NK-92 treated with Interleukin-12 subunit alpha and Interleukin-12 subunit beta, amount 100 ng/mL, for 24 hours (cell line): ENCODE measurements at places on chromosomes 3 and 15.

DNA sequence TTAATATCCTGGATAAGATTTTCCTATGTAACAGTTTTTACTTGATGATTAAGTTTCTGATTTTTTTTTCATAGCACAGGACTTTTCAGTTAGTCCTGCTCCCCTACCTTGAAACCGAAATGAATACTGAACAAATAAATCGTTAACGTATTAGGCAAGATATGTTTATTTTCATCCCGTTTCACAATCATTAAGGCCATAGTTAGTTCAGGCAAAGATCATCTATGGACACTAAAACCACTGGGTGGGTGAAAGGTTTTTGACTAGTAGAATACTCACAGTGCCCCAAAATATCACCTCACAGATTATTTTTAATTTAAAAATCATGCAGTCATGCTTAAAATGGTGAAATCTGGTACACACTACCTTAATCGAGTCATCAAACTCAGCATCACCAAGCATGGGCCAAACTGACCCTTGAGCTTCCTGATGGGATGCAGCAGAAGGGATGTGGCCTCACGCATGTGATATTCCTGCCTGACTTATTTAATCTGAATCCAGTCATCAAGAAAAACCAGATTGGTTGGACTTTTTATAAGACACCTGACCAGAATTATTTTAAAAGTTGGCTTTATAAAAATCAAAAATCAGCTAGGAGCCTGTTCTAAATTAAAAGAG is 365.0 kb downstream of the LPP start:
- no peak for DNase-seq

DNA sequence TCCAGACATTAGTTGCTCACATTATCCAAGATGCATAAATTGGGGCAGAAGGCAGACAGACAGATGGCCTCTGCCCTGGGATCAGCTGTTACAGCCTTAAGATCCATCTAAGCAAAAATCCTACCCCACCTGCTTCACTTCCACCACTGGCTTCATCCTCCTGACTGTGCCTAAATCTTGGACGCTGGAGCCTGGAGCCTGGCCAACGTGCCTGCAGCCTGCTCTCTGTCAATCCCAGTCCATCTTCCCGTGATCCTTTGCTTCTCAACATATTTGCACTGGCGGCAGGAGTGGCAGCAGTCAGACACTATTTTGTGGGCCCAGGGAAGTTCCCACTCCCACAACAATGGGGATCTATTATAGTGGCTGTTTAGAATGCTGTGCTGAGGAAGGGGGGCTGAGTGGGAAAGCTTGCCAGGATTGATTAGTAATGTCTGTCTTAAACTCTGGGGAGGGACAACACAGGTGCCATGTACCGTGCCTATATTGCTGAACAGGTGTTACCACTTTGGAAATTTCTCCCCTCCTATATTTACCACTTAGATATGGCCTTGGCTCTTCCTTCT is 121.2 kb downstream of the MEGF11 start:
- DNase-seq: no peak

DNA sequence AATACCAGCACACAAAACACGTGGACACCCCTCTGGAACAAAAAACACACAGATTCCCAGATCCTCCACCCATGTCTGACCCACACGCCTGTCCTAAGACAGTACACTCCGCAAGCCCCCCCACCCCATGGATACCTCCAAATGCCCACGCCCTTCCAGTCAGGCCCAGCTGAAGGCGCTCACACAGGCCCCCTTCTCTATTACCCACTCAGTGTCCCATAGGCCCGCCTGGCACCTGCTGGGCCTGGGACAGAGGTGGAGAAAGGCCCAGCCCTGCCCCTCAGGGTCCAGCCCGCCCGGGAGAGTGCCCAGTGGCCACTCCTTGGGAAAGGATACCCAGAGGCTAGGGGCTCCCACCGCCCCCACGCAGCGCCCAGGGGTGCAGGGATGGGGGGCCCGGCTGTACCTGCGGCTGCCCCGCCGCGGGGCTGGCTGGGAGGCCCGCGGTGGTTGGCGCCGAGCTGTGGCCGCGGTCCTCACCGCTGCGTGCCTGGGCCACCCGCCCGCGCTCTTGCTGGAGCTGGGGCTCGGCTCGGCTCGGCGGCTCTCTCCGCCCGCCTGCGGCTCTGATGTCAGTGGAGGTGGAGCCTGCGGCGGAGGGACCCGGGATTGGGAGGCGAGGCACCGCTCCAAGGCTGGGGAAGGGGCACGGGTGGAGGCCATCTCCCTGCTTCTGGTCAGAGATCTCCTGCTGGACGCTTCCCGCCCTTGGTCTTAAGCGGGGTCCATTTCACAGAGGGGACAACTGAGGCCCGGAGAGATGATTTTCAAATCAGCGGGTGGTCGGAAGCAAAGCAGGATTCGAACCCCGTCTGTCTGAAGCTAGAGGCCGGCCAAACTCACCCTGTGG is at the start of gene CAMK1:
CAMK1 (minus strand) TSS at position 522 of the 850 bp plus-strand sequence. CDS start 2,198 bp downstream, outside the sequence.
- no peak for DNase-seq

- no peak for DNase-seq
These were observed 292.8 kb upstream of the LYSMD4 start for GRCh38 chr15:100026041-100026440.

- DNase-seq: no peak
These were observed 5.3 kb downstream of the SEMA3G start for GRCh38 chr3:52439426-52440248.

GRCh38 chr15:68278345-68278594 is 725 bp downstream of the FEM1B start:
- no peak for DNase-seq

GRCh38 chr15:89623165-89623564 is 32.1 kb downstream of the KIF7 start:
- no peak for DNase-seq

- no peak for DNase-seq
These were observed 72.6 kb downstream of the REC114 start for GRCh38 chr15:73515527-73515926.

DNA sequence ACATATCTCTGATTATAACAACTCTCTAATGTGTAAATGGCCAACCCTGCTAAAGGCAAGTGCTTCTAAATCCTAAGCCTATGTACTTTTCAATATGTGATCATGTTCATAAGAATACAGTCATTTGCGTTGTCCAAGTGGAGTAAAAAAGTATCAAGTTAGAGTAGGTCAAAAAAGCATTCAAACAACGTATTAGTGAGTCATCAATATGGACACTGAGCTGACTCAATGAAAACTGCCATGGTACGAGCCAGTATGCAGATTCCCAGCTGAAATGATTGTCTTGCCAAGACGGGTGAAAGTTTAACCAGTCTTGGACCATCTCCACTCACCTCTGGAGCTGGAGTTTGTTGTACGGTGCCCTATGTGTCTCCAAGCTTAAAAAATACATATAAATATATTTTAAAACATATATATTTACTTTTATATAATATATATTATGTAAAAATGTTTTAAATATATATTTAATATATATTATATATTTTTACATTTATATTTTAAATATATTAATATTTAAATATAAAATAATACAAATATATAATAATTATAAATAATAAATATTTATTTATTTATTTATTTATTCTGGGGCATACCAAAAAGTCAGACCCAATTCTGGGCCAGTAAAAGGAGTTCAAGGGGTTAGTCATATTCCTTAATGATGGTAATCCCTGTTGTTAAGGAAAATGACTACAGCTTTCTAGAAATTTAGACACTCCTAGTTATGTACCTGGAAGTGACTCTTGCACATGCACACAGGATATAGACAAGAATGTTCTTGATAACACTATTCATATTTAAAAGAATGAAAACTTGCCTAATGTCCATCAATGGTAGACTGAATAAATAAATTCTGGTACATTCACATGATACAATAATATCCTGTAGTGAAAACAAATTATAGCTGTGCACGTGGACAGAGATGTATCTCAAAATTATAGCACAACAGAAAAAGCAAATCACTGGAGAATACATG is 27.2 kb downstream of the PLSCR4 start:
- no peak for DNase-seq

DNA sequence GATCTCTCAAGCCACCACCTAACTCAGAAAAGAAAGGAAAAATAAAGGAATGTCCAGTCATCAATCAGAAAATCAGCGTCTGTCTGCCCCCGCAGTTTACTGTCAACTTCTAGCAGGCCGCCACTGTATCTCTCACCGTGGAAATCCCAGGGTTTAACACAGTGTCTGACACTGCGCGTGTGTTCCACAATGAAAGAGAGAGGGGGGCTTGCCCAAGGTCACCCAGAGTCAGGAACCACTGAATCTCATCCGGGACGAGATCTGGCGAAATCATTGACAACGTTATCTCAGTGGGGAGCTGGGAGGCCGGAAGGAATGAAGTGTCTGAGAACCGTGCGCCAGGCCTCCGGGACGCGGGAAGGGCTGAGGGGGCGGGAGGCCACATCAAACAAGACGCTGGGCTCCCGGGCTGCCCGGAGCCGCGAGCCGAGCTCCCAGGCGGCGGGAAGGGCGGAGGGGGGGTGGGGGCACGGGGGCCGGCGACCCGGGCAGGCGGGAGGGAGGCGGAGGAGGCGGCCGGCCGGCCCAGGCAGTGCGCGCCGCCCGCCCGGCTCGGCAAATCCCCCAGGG is 2.2 kb upstream of the HES1 start:
- DNase-seq: no peak

- peak; percentile 16 for DNase-seq
These were observed 224.6 kb downstream of the VPS13C start for GRCh38 chr15:61835496-61836106.

DNA sequence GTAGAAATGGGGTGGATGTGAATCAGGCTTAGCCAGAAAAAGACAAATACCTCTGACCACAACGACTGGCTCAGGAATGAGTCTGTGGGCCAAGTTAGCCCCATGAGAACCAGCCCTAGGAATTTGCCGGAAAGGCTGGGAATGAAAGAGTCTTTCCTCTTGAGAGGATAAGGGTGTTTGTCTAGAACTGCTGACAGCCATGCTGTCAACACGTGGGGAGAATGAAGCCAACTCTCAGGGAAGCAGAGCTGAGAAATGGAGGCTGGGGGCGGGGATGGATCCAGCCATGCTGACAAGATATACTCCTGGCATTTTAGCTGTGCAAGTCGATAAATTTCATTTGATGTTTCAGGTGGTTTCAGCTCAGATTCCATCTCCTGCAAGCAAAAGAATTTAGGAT is 10.6 kb upstream of the SLC6A1 start:
- no peak for DNase-seq

DNA sequence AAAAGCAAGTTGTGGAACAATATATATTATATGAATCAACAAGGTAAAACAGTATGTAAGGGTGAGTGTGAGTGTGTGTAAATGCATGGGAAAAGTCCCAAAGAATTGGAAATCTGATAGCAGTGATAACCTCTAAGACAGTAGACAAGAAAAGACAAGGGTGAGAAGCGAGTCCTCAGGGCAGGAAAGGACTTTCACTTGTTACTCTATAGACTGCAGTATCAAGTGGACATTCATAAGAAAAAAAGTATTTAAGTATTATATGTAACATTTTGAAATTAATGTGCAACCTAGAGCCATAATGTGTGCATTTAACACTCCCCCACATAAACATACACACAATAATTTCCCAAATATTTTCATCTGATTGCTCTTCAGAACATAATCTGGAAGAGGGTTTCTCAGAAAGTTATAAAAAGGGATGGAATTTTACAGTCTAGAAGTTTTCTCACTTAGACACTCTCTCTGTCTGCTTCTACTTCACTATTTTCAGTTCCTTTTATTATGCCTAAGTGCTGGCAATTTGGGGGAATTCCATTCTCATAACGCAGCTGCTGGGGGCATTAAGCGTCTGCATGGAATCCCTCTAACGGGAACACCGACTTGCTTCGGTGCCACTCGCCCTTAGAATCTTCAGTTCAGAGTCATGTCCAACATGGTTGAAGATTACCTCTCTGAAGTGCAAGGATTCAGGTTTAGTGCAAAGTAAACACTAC is 50.0 kb upstream of the CDIN1 start:
- DNase-seq: no peak

GRCh38 chr3:100993309-100993708 is at the start of gene ABI3BP:
ABI3BP (minus strand) TSS chr3:100993421; CDS start chr3:100993384, 37 bp downstream.
- no peak for DNase-seq
